ENCODE measurements at places on chromosomes 13 and 19.

DNA sequence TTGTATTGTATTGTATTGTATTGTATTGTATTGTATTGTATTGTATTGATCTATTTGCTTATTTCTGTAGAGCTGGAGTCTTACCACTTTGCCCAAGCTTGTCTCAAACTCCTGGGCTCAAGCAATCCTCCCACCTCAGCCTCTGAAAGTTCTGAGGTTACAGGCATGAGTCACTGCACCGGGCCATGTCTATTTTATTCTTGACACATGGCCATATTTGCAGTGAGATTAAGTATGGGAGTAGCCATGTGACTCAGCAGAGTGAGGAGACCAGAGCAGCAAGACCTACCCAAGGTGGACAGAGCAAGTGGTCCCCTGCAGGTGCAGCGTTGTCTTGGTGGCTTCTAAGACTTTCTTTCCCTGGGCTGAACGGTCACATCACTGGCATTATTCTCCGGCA, 49.1 kb upstream of the UBAC2 start:
- DNase-seq: no peak

GRCh38 chr13:79749984-79750551, 269.1 kb downstream of the NDFIP2 start:
- peak; percentile 73 for DNase-seq

DNA sequence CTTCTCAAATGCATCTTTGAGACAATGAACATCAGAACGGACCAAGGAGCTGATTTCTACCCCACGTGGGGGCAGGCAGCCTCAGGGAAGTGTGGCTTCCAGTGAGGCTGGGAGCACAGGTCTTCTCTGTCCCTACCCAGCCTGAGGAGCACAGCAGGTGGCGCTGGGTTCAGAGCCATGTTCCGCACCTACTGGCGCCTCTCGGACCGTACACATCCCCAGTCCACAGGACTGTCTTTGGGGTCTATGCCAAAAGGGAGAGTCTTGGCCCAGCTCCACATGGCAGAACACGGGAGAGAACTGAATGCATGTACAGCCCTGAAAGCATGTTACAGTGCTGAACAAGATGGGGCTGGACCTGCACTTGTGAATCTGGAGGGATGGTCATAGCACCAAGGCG, 22.6 kb downstream of the SUGP1 start:
- DNase-seq: no peak

- no peak for DNase-seq
Observed at GRCh38 chr13:90577726-90578125, 769.8 kb upstream of the MIR17HG start.

DNA sequence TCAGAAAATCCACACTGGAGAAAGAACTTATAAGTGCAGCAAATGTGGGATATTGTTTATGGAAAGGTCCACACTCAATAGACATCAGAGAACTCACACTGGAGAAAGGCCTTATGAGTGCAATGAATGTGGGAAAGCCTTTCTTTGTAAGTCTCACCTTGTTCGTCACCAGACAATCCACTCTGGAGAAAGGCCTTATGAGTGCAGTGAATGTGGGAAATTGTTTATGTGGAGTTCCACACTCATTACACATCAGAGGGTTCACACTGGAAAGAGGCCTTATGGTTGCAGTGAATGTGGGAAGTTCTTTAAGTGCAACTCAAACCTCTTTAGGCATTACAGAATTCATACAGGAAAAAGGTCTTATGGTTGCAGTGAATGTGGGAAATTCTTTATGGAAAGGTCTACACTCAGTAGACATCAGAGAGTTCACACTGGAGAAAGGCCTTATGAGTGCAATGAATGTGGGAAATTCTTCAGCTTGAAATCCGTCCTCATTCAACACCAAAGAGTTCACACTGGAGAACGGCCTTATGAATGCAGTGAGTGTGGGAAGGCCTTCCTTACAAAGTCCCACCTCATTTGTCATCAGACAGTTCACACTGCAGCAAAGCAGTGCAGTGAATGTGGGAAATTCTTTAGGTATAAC, 12.0 kb upstream of the ZNF548 start:
- no peak for DNase-seq

DNA sequence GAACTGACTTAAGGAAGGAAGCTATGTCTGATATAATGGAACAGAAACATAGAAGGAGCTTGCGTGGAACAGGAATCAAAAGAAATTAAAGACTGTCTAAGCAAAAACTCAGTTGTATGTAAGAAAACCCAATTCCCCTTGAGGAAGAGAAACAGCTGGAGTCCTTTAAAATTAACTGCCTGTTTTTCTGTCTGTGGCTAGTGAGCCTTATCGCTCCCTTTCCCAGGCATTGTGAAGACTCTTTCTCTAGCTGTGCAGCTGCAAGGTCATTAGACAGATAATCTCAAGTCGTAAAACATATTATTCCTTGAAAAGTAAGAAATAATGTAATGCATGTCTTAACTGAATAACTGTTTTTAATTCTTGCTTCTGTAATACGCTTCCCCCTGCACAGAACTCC, 39.7 kb upstream of the IGSF23 start:
- no peak for DNase-seq

DNA sequence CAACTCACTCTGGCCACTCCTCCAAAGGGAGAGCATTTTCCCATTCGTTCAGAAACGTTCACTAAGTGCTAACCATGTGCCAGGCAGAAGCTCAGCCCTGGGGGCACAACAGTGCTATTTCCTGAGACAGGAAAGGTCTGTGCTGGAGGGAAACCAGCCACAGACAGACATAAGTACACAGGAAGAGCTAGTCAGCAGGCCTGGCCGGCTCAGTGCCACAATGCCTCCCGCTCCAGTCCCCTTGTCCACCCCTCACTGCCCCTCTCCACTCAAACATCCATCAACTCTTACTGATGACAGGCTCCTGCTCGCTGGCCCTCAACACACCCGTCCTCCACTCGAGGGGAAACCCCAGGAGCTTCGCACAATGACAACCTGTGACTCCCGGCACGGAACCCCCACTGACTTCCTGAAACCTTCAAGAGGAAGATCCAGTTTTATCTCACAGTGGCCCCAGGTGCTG, 11.3 kb upstream of the PLA2G4C start:
- DNase-seq: no peak

- DNase-seq: no peak
Observed at GRCh38 chr19:41960973-41961372, 1.9 kb upstream of the RABAC1 start.

GRCh38 chr13:87884884-87885283, 213.7 kb downstream of the SLITRK5 start:
- DNase-seq: peak; percentile 1

DNA sequence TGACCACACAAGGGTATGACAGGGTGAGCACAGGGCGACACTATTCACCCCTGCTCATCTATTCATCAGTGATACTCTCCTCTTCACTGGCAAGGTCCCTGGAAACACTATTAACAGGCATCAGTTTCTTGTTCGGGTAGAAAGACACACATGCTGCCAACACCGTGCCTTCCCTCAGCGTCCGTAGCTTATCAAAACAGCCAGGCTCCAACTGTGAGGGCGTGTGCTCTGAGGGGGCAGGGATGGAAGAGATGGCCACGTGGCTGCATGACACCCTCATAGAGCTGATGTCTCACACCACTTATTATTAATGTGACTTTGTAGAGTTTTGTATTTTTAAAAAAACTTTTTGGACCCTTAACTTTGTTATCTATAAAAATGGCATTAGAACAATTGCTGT, 160.3 kb downstream of the ITGBL1 start:
- no peak for DNase-seq

DNA sequence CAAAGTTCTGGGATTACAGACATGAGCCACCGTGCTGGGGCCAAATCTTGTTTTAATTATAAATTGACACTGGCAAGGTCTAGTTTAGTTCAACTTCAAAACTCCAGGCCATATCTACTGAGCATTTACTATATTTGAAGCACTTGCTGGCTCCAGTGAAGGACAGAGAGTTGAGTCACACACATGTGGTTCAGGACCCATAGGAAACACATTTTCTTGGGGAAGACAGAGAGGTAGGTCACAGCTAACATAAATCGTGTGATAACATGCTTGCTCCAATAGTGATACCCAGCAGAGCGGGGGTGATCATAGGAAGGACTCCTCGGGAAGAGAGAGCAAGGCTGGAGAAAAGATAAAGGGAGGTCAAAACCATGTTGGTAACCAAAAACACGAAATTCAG, 170.6 kb upstream of the TSC22D1 start:
- DNase-seq: no peak

- DNase-seq: no peak
Observed at GRCh38 chr13:36133950-36134626, 2.9 kb upstream of the DCLK1 start.

DNA sequence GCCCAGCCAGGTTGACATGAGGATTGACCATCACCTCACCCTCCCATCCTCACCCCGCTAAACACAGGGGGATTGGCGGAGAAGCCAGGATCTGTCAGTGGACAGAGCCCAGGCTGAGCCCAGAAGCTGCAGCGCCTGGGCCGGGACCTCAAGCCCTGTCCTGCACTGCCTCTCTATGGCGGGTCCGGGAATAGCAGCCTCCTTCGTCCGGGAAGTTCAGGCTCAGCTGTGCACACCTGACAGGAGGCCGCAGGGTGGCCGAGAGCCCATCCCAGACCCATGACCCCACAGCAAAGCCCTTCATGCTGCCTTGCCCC, 67.8 kb downstream of the SPACA7 start:
- no peak for DNase-seq

DNA sequence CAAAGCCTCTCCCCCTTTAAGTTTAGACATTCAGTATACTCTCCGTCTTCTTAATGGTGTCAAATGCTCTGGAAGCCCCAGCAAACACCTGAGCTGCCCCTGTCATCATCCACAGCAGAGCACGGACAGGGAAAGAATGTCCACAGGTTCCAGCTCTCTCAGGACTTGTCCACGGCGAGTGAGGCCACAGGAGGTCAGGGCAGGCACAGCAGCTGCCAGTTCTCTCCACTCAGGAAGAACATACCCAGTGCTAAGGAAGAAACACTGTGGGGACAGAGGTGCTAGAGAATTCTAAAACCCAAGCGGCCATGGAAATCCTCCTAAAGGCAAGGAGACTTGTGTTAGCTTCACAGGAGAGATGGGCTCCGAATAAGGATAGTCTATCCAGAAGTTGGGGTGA, 132.0 kb upstream of the SERP2 start:
- no peak for DNase-seq

GRCh38 chr19:30522341-30522740, 150.2 kb downstream of the ZNF536 start:
- no peak for DNase-seq

GRCh38 chr13:52738719-52739467, 727 bp downstream of the CNMD start:
- DNase-seq: no peak

GRCh38 chr13:79995334-79995733, 345.6 kb downstream of the SPRY2 start:
- no peak for DNase-seq

GRCh38 chr13:57527114-57527735, 104.3 kb upstream of the PCDH17 start:
- DNase-seq: no peak

DNA sequence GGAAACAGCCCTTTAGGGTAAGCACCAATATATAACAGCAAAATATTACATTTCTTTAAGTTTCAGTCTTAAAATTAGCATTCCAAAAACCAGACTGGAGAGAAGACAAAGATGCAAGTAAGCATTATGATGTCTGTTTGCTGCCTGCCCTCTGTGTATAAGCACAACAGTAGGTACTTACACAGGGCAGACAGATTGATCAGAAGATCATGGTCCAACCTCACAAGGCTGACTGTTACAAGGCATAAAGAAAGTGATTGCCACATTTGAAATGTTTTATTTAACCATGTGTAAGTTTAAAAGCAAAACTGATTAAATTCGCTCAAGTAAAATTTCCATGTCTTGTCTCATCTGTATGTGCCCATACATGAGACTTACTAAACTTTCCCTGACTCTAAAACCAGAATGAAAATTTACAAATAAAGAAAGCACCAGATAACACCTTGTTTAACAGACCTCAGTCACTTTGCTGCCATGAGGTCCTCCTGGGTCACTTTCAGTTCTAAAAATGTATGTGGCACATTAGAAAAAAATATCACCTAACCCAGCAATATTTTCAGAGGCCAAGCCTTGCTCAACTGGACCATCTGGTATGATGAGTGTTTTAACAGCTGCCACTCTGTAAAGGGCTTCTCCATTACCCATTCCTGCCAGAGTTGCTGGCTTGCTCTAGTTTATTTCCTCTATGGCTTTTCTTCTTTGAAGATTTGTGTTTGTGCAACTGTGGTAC, 297.0 kb downstream of the RBM26 start:
- DNase-seq: no peak

GRCh38 chr19:2488942-2489731, 13.2 kb downstream of the GADD45B start:
- no peak for DNase-seq

- no peak for DNase-seq
Observed at GRCh38 chr19:7393459-7393858, 44.7 kb downstream of the ARHGEF18 start.

DNA sequence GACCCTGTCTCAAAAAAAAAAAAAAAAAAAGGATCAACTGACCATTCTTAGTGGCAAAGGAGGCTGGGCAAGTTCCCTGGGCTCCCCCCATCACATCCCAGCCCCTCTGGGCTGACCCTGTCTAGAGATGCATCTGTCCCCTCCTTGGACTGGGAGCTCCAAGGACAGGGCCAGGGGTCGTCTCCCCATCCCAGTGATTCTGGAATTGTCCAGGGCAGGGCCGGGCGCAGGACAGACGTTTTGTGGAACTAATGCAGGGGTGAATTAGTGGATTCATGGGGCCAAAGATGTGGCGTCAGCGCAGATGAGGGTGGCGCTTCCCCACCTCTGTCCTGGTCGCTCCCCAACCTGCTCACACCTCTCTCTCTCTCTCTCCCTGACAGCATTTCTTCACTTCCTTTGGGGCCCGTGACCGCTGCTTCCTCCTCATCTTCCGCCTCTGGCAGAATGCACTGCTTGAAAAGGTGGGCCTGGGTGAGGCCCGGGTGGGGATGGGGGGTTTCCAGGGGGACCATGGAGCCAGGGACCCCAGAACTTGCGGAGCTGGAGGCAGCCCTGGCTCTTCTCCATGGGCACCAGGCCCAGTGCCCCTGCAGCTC, 11.1 kb downstream of the GRAMD1A start:
- DNase-seq: no peak

- no peak for DNase-seq
Observed at GRCh38 chr13:41282129-41282571, 18.8 kb upstream of the MTRF1 start.

DNA sequence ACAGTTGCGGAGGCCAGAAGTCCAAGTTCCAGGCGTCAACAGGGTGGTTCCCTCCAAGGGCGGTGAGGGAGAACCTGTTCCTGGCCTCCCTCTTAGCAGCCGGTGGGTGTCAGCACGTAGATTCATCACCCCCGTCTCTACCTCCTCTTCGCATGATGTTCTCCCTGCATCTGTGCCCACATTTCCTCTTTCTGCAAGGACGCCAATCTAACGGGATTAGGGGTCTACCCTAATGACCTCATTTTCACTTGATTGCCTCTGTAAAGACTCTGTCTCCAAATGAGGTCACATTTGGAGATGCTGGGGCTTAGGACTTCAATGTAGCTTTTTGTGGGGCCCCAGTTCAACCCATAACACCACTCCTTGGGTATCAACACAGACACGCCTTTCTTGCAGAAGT, 38.5 kb downstream of the DPF1 start:
- no peak for DNase-seq

- DNase-seq: peak; percentile 25
Observed at GRCh38 chr19:7928741-7929701, 3.1 kb upstream of the CTXN1 start.

All from brain pericyte (primary cell).